ENCODE measurements at places on chromosomes 7 and 10.

- no peak for DNase-seq
These were observed 90.9 kb upstream of the SMNDC1 start for GRCh38 chr10:110395350-110396283.

- no peak for DNase-seq
These were observed 53.6 kb upstream of the ABCB5 start for GRCh38 chr7:20561908-20562307.

GRCh38 chr10:8912108-8912507, 857.6 kb downstream of the GATA3 start:
- DNase-seq: no peak

GRCh38 chr7:34109936-34110780, 204.8 kb downstream of the BMPER start:
- no peak for DNase-seq

Data from SK-N-DZ (cell line).